ENCODE measurements at places on chromosomes 12 and 14.

DNA sequence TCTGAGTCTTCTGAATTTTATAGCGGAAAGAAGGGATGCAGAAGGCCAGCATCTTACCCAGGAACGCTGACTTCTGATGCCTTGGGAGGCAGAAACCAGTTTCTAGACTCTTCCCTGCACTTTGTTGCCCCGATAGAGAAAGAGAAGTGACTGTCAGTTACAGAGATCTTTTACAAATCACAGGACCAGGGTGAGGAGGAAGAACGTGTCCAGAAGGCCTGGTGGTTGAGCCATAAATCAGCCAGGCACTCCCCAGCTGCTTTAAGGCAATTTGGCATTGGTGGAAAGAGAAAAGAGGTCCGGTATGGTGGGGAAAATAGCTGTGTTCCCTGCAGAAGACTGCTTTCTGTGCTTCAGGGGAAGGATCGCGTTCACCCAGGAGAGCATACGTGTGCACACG, 88.7 kb upstream of the KCNA1 start:
- no peak for DNase-seq

- no peak for DNase-seq
Measured at GRCh38 chr14:55238019-55238680, 33.1 kb upstream of the FBXO34 start.

DNA sequence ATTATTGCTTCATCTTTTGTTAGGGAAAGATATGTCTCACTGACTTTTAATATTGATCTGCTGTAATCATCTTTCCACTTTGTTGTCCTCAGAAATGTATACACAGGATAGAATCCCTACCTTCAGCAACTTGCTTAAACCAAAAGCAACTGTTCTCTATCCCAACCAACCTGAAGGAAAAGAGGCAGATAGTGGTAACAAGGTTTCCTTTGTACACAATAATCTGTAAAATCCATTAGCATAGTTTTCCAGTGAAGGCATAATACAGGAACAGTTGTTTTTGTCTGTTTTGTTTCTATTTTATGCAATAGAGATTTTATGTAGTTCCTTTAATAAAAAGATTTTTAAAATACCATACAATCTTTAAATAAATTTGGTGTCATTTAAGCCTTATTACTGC, 170.5 kb downstream of the PIK3C2G start:
- no peak for DNase-seq

- DNase-seq: no peak
Measured at GRCh38 chr12:6696690-6697583, 3.7 kb downstream of the PIANP start.

DNA sequence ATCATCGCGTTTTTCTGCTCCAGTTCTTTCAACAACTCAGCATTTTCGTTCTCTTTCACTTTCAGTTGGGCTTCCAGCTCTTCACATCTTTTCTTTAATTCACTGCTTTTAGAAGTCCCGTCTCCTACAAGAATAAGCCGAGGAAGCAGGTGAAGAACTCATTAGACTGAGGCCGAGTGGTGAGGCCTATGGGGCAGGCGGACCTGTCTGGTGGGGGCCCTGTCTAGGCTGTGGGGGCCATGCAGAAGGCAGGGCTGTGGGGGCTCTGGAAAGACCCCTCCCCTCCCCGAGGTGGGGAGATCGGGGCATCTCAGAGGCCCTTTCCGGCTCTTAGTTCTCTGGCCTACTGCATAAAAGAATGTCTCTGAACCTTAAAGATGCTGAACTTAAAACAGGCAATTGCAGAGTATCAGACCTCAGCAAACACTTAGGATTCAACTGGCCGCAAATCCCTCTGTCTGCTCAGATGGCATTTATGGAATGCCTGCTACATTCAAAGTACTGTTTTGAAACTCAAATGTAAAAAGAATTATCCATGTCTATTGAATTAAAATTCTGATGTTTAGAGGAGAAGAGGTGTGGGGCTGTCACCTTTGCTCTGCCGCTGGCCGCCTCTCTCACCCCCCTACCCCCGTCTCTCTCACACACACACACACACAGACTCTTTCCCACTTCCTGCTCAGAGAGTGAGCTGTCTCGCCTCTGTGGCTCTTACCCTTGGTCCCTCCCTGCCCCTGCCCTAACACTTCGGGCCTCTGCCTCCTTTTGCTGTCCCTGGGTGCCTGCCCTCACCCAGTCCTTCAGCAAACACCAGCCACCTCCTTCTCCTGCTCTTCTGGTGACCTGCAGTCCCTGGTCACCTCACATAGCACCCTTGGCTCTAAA, 34.7 kb downstream of the CCDC92 start:
- DNase-seq: peak; percentile 2

GRCh38 chr14:79040790-79041189, 870.6 kb downstream of the NRXN3 start:
- no peak for DNase-seq

DNA sequence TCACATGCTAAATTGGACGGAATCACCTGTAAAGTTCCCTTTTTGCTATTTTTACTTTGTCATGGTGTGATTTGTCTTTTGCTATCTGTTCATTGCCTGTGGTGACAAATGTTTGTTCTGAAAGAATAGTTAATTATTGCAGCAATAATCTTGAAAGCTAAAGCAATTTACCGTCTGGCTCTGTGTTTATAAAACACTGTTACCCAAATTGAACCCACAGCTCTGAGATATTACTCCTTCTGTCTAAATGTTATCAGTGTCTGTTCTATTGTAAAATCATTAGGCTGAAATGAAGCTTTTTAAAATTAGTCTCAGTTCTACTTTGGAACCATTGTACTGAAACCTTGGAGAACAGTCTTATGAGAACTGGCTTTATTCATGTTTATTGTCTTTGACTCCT, 42.5 kb downstream of the TMX1 start:
- no peak for DNase-seq

GRCh38 chr12:2795291-2796186, 769 bp downstream of the FKBP4 start:
- peak; percentile 57 for DNase-seq

GRCh38 chr12:31714406-31715271, 14.2 kb downstream of the AMN1 start:
- DNase-seq: no peak

- DNase-seq: no peak
Measured at GRCh38 chr12:94872971-94873733, 130.3 kb downstream of the NDUFA12 start.

- no peak for DNase-seq
Measured at GRCh38 chr12:107435520-107435919, 250.1 kb upstream of the PWP1 start.

GRCh38 chr14:57403521-57403864, 13.1 kb downstream of the NAA30 start:
- no peak for DNase-seq

- DNase-seq: no peak
Measured at GRCh38 chr12:27843714-27844245, 63.7 kb upstream of the MANSC4 start.

GRCh38 chr12:123498126-123498825, 35.2 kb downstream of the RILPL1 start:
- no peak for DNase-seq

- no peak for DNase-seq
Measured at GRCh38 chr14:76056128-76056527, 70.6 kb downstream of the IFT43 start.

DNA sequence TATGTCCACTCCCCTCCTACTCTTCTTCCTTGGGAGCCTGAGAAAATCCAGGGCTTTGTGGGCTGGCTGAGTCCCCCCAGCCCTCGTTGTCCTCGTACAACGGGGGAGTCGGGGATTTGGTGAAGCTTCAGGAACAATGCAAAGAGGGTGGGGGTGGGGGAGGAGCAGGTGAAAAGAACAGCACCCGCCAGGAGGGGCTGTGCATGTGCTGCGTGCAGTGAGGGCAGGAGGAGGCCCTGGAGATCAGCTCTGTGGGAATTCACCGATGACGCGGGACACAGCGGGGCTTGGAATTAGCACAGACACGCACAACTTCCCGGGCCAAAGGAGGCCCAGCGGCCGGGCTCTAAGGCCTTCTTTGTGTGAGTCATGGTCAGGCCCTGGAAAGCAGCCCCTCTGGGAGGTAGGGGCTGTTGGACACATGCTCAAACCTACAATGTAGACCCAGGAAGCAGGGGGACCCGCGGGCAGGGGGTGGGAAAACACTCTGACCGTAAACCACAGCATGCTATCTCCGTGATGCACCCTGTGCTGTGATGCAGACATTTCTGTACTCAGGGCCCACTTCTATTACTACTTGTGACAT, 32.8 kb downstream of the RBM19 start:
- no peak for DNase-seq

- peak; percentile 20 for DNase-seq
Measured at GRCh38 chr12:96195845-96196451, 1.8 kb downstream of the ELK3 start.

DNA sequence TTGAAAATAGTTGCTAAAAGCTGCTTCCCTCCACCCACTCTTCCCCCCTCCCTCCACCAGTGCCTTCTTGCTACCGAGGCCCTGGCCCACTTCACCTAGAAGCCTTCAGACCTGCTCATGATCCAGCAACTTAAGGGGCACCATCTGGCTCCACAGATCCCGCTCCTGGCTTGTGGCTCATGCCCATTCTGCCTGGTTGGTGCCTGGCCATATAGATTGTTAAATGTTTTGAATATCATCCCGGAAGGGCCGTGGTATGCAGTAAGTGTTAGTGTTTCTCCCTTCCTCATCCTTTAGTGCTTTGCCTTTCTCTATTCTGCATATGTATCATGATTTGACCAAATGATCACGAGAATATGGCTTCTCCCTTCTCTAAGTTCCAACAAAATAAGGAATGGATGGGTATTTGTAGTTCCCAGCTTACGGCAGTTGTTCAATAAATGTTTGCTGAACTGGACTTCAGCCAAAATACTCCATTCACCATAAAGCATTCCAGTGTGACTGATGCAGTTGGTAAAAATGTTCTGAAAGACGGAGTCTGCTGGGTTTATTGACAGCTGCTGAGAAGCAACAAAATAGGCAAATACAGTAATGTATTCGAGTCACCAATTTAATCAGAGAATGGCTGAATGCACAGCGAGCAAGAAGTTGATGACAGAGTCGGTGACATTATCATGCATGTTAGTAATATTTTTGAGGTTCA, 30.7 kb downstream of the GRIP1 start:
- no peak for DNase-seq

- peak; percentile 79 for DNase-seq
Measured at GRCh38 chr12:49060237-49061156, at the start of gene KMT2D. Gene KMT2D, minus strand, starts transcription at chr12:49060794. Its CDS starts 5,470 bp downstream, at chr12:49055324.

- no peak for DNase-seq
Measured at GRCh38 chr14:88437658-88438057, 52.2 kb downstream of the SPATA7 start.

DNA sequence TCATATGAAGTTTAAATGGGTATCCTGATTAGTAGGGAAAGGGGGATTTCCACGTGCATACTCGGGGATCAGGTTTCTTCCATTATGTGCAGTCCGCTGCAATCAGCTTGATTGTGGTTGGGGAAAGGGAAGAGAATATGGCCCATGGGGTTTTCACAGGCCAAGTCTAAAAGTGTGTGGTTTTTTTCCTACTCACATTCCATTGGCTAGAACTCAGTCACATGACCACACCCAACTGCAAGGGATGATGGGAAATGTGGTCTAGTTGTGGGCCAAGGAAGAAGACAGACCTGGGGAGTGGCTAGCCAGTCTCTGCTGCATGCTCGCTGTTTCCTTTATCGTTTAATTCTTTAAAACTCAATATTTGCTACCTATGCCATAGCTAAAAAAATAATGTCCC, 105.1 kb downstream of the PRIMA1 start:
- DNase-seq: no peak

- no peak for DNase-seq
Measured at GRCh38 chr14:51455041-51455835, 196.5 kb upstream of the FRMD6 start.

DNA sequence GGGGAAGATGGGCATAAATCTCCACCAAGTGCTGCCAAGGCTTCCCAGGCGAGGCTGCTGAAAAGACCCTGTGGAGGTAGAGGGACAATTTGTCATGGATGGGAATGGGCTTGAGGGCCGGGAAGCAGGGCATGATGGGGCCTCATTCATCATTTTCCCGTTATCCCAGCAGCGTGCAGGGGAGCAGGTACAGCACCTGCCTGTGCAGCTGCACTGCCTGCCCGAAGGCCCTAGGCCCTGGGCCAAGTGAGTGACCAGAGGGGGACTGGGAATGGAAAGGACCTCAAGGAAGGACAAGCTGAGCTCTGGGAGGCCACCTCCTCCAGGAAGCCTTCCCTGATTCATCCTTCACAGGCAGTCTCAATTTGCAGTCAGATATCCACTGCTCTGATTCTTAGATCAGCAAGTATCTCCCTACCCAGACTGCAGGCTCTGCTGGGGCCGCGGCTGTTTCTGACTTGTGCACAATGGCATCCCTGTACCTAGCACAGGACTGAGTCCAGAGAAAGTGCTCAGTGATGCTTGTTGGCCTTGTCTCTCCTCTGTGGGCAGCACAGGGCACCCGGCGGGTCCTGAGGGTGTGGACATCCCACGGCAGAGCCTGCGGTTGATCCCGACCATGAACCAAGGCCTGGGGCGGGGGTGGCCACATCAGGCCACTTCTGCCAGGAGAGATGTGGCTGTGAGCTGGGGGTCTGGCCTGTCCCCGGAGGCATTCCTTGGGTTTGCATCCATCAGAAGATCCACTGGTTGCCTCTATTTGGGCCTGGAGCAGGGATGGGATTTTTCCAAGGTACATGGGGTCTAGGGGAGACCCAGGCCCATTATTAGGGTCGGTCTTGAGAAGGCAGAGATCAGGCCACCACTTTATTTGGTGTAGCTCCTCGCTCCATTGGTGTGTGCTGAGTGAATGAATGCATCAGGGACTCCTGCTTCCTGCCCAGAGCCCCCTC, 167.3 kb upstream of the RTL1 start:
- DNase-seq: no peak

DNA sequence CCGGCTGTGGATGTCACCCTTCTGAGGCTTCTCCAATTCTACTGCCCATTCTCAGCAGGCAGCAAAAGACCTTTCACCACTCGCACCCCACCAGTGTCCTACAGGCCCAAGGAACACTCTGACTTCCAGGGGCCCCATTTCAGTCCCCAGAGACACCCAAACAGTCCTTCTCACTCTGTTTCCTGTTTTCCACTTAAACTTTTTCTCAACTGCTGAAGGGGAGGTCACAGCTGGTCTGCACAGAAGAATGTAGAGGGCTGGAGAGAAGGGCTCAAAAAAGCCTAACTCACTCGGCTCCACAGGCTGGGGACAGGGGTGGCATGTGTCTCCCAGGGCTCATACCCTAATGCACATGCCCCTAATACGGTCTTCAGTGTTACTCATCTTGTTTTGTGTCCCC, 4.2 kb upstream of the DTX1 start:
- DNase-seq: no peak

GRCh38 chr12:64893961-64894360, 69.5 kb downstream of the TBC1D30 start:
- DNase-seq: no peak

- DNase-seq: no peak
Measured at GRCh38 chr14:104885973-104886689, 21.1 kb downstream of the CEP170B start.

DNA sequence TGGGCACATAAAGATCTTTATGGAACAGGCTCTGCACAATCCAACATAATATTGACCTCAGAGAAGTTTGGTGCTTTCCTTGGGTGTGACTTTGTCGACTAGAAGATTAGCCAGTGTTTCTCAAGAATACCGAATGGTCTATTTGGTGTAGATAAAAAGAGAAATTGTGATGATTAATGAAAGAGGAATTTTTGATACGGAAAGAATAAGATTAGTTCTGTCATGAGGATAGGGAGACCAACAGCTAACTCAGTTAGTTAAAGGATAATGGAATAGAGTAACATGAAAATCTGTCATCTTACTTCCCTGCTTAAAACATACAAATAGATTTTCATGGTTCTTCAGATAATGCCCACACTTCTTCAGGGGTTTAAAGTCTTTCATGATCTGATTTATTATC, 24.2 kb downstream of the PTPRO start:
- no peak for DNase-seq

All from effector CD8-positive, alpha-beta T cell (primary cell).